ENCODE measurements at places on chromosomes 11 and 22.

- no peak for DNase-seq
Observed at GRCh38 chr11:18780329-18780728, 11.3 kb downstream of the PTPN5 start.

DNA sequence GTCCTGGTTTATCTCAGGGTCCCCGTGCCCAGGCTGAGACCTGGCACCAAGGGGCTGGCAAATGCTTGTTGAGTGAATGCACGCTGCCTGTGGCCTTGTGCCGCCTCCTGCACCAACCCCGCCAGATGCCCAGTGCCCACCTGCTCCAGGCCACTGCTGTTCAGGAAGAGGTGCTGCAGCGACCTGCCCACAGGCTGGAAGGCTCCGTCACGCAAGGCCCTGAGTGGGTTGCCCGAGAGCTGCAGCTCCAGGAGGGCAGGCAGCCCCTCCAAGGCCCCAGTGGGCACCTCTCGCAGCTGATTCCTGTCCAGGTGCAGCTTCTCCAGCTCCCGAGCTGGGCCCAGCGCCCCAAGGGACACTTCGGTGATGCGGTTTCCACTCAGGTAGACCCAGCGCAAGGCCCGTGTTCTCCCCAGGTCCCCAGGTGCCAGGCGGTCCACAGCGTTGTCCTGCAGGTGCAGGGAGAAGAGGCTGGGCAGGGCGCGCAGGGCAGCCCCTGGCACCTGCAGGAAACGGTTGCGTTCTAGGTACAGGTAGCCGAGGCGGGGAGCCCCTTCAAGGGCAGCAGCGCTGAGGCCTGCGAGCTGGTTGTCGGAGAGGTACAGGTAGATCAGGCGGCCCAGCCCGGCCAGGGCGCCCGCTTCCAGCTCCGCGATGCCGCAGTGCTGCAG lies 3.6 kb downstream of the CHADL start:
- DNase-seq = no peak

DNA sequence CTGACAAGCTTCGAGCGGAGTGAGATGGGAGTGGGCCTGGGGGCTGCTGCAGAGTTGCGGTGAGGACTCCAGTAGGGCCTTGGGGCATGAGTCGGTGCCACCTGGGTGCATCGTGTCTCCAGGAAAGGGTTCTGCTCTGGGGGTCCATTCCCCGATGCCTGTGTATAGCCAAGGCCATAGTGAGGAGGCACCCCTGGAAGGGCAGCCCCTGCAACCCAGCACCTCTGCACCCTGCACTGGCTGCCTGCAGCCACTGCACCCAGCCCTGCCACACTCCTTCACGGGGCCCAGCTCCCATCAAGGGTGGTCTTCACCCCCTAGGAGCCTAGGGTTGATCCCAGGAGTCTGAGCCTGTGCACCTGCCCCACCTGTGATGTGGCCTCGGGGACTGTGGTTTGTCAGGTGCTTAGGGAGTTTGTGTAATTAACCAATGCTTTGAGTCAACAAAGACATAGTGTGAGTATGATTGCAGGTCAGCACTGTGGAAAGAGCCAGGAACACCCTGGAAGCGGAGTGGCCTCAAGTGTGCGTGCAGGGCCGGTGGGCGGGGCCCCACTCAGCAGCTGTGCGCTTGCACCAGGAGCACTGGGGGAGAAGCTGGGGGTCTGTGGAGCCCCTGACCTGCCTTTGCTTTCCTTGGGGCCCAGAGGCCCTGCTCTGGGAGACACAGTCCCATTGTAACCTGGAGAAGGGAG lies 1299.3 kb downstream of the BRD1 start:
- no peak for DNase-seq

- DNase-seq = no peak
Observed at GRCh38 chr11:3227568-3228444, 4.4 kb downstream of the MRGPRE start.

GRCh38 chr11:108115500-108116140 lies 5.7 kb upstream of the ACAT1 start:
- DNase-seq = no peak

GRCh38 chr11:68120273-68121066 lies 718 bp downstream of the CHKA start:
- DNase-seq = peak; percentile 39

DNA sequence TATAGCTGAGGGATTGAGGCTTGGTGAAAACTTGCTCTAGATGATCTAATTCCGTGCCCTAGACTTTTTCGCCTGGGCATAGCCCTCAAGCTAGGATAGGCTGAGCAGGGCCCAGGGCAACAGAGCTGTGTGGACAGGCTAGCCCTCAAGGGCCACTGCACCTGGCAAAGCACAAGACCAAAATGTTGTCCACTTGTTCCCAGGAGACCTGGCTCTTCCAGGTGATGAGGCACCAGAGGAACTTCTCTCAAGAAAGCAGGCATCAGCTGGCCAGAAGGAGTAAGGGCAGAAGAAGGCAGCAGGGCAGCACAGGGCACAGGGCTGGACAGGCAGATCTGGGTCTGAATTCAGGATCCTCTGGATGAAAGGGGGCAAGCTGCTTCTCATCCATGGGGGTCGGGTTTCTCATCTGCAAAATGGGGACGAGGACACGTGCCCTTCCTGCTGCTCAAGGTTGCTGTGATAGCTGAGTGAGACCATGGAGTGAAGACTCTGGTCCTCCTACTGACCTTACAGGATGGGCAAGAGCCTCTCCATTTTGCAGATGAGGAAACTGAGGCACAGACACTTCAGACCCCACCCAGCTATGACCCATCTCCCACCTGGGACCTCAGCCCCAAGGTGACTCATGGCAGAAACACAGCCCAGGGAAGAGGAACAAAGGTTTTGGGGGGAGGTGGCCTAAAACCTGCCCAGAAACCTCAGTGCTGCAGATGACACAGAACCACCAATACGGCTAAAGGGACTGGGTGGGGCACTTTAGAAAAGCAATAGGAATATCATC lies 42.2 kb upstream of the PRDM11 start:
- DNase-seq = no peak

DNA sequence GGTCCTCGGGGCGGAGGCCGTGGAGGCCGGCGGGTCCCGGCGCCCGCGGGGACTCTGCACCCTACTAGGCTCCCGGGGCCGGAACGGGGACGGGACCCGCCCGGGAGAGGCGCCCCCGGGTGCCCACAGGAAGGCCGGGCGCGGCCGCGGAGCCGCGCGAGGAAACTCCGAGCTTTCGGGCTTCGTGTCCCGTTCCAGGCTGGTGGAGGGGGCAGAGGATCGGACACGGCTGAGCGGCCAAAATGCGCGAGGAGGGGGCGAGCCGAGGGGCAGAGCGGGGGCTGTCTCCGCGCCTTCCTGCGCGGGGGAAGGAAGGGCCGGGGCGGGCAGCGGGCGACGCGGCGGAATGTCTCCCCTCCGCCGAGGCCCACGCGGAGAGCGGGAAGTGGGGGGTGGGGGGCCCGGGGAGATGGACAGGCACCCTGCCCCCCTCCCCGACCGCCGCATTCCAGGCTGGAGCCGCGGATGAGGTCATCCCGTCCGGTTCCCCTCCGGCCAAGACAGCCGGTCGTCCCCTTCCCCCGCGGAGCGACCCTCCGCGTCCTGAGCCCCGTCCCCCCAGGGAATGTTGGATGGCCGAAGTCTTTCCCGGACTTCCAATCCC lies 430 bp downstream of the CDC42EP1 start:
- no peak for DNase-seq

- no peak for DNase-seq
Observed at GRCh38 chr22:48753381-48753730, 1074.3 kb downstream of the BRD1 start.

GRCh38 chr11:45948356-45948755 lies 25.9 kb downstream of the LARGE2 start:
- no peak for DNase-seq

DNA sequence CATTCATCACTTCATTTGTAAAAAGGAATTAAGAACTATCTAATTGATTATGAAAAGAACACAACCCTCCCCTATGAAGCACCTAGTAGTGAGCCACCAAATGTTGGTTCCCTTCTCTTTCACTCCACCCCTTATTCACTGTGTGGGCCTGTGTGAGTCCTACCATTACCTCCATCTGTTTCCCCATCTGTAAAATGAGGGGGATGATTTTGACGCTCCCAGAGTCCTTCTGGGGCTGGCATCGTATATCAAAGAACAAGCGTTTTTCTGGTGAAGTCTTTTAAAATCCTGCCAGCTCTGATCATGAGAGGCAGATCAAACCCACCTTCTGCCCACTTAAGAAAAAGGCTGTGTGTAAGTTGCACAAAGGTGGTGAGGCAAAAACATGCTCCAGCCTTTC lies 96.6 kb upstream of the SEZ6L start:
- DNase-seq = no peak
